Progenitor cell of endocrine pancreas (in vitro differentiated cells): ENCODE measurements at places on chromosomes 7 and 10. TPM values are rescaled to one million over a fixed set of nuclear protein-coding genes. Genes with fewer than 3 reads are reported as not detected.

DMBT1 gene
- 0.64 and 1.0 TPM in 2 replicates for total RNA-seq

GRCh38 chr10:44807451-44807850 lies 103.7 kb upstream of the TMEM72 start:
- no peak overlapping the region for H3K4me3 ChIP-seq
- peaks cover 2% of the 10 kb centered on the region for H3K4me1 ChIP-seq
- peaks cover 18% of the 10 kb centered on the region for H3K27me3 ChIP-seq
- no peak for DNase-seq
- no peaks in the 10 kb centered on the region for H3K36me3 ChIP-seq

DBNL gene
- 68.0 and 68.3 TPM in 2 replicates for total RNA-seq

DNA sequence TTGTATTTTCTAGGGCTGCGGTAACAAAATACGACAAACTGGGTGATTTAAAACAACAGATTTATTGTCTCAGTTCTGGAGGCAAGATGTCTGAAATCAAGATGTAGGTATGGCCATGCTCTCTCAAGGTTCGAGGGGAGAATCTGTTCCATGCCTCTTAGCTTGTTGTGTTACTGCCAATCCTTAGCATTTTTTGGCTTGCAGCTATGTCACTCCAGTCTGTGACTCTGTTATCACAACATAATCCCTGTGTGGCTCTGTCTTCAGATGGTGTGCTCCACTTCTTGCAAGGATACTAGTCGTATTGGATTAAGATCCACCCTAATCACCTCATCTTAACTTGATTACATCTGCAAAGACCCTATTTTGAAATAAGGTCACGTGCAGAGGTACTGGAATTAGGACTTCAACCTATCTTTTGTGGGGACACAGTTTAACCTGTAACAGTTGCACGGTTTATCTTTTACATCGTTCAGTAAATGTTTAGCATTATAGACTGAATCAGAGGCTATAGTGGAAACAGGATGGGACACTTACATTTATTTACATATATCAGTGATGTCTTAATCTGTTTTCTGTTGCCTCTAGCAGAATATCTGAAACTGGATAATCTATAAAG lies 3.1 kb downstream of the C1GALT1 start:
- no peak for DNase-seq
- no peaks in the 10 kb centered on the region for H3K27me3 ChIP-seq
- peaks cover 34% of the 10 kb centered on the region for H3K4me1 ChIP-seq
- peak overlapping the region; percentile 89 for H3K27ac ChIP-seq
- peak overlapping the region; percentile 77 for H3K4me3 ChIP-seq

DNA sequence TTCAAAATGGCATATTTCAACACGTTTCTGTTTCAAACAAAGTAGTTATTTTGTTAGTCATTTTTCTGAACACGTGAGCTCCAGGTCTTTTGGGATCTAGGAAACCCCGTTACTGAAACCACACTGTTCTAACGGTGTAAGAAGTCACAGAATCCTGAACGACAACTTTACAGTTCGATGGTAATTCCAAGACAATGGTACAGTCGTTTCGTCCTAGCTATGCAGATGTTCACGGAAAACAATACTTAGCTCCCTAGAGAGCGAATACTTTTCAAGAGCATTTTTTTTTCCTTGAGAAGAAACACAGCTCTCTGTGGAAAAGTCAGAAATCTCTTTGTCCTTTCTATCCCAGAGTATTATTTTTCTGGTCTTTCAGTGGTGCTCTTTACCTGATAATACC lies 254.1 kb downstream of the ADARB2 start:
- H3K4me1 ChIP-seq: no peaks in the 10 kb centered on the region
- DNase-seq: no peak

RGR gene
- total RNA-seq: not detected in 2 replicates

CLEC5A gene
- not detected in 2 replicates for total RNA-seq

GRCh38 chr10:72079356-72079755 lies 9.0 kb downstream of the SPOCK2 start:
- H3K27me3 ChIP-seq: no peaks in the 10 kb centered on the region
- no peak overlapping the region for H3K27ac ChIP-seq
- H3K4me1 ChIP-seq: peaks cover 5% of the 10 kb centered on the region

- peaks cover 8% of the 10 kb centered on the region for H3K27me3 ChIP-seq
- peaks cover 23% of the 10 kb centered on the region for H3K4me1 ChIP-seq
- H3K4me3 ChIP-seq: peak overlapping the region; percentile 22
- no peak for DNase-seq
- H3K27ac ChIP-seq: peak overlapping the region; percentile 94
These were observed 302.6 kb downstream of the KLF6 start for GRCh38 chr10:3482200-3482993.
